ENCODE measurements at places on chromosomes 16 and 17.

DNA sequence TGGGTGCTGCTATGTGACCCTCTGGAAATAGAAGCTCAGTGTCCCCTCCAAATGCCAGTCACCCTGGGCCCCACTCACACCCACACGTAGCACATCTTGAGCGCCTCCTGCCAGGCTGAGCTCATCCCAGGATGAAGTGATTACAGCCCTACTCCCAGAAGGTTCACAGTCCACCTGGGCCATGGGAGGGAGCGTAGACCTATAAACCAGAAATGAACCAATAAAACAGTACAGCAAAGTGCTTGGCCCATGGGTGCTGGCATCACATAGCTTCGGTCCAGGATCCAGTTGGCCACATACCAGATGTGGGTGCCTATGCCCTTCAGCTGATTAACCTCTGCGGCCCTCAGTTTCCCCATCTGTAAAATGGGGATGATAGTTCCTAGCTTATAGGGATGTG, 2.2 kb upstream of the BICDL2 start:
- DNase-seq: no peak

DNA sequence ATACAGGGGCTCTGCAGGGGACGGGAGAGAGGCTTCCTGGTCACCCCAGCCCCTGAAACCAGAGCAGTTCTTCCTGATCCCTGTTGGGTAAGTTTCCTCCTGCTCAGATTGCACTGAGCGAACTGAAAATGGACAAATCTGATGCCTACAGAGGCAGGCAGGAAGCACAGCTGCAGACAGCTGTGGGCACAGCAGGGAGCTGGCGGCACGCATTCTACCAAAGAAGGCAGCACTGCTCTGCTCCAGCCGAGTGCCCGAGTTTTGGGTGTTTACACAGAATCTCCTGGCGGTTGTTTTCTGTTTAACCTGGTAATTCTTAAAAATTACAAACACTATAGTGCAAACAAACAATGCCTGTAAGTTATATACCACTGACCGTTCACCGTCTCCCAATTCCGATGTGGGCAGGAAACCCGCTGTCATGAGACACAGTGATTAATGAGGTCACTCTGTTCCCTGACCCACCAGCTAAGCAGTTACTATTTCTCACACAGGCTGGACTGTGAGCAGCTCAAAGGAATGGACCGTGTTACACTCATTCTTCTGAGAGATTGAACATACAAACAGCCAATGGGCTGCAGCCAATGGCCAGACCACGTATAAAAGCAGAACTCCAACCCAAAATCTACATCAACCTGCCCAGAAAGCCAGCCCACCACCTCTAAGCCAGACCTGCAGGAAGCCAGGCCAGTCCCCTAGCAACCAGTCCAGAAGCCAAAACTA, 25.5 kb downstream of the NSMCE1 start:
- no peak for DNase-seq

DNA sequence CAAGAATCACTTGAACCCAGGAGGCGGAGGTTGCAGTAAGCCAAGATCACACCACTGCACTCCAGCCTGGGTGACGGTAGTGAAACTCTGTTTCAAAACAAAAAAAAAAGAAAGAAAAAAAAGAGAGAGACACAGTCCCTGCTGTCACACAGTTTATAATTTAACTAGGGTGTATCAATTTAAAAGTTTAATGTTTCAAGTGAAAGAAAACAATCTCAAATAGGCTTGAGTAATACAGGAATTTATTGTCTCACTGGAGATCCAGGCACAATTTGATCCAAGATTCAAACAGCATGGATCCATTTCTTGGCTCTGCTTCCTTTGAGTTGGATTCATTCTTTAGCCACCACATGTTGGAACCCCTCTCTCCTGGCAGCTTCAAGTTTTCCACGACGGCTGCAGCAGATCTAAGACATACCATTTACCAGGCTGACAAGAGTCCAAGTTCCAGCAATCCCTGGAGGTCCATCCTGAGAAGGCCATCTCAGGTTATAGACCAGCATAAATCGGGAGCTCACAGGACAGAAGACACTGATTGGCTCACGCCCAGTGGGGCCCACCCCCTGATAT, 97.5 kb downstream of the YPEL2 start:
- no peak for DNase-seq

DNA sequence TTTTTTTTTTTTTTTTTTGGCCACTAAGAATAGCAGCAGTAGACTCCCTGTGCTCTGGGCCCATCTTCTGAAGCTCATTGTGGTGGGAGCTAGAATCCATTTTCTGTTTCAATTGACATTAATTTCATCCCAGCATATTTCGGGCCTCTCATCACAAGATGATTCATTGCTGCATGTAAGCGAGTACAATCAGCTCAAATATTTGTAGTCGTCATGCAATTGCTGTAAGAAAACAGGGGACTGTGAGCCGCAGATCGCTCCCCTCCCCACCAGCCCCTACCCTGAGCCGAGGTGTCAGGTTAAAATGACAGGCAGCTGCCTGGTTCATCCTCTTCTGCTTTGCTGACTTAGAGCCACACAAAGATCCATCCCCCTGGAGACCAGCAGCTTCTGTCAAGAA, 358.8 kb upstream of the CDH5 start:
- no peak for DNase-seq

- peak; percentile 41 for DNase-seq
Measured at GRCh38 chr17:44919885-44920564, 4.7 kb upstream of the GFAP start.

DNA sequence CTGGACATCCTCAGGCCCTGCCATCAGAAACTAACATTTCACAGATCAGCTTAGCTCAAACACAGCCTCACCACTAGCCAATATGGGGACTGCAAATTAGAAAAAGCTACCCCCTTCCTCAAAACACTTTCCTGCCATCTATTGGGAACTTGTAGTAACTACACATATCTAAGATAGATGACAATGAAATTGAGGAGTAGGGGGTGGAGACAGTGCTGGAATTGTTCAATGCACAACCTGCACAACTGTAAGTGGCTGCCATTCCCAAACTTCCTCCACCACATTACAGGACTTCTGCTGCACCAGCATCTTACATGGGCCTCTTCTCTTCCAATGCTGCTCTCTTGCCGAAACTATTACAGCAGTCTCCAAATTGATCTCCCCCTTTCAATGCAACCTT, 21.9 kb downstream of the AIPL1 start:
- no peak for DNase-seq

GRCh38 chr17:81556175-81556691, 4.1 kb upstream of the FAAP100 start:
- no peak for DNase-seq

- no peak for DNase-seq
Measured at GRCh38 chr16:3256146-3256865, at the start of gene MEFV. Gene MEFV, minus strand, starts transcription at chr16:3256633. Its CDS starts 46 bp downstream, at chr16:3256587.

DNA sequence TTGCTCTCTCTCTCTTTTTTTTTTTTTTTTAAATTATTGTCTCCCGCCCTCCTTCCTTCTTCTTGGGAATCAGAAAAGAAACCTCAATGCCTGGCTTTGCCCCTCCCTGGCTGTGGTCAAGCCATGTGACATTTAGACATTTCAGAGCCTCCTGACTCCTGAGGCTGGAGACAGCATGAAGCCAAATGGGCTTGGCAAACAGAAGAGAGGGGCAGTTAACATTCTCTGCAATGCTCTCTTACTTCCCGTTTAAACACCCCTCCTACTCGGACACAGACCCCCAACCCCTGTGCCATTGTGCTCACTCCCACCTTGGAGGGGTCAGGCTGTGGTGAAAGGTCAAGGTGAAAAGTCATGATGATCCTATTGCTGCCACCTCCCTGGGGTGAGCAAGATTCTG, 14.7 kb upstream of the MEOX1 start:
- DNase-seq: no peak

DNA sequence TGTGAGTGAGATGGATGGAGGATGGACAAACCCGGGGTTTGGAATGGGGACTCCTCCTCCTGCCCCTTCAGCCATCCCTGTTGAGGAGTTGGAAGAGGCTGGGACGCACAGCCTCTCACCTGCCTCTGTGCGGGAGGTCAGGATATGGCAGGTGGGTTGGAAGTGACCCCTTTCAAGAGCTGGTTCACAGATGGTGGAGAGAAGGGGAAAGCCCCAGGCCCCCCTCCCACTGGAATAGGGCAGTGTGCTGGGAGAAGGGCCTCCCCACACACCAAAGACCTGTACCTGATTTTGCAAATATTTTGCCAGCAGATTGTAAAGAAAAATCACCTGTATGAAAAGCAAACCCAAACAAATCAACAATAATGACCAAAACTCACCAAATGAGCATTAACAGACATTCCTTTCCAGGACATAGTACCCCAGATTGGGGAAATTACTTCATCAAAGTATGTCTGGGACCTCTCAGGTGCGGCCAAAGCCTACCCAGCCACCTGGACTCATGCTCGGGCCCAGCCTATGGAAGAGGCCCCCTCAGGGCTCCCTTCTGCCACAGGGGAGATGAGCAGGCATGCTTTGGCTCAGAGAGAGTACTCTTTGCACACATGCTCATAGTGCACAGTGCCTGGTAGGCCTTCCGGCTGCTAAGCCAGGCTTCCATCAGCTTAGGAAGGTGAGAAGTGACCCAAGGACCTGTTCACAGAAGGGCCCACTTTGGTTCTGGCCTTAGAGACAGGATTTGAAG, 7.8 kb downstream of the SLC47A2 start:
- DNase-seq: no peak

- DNase-seq: no peak
Measured at GRCh38 chr17:77097631-77098180, 43.1 kb upstream of the SEC14L1 start.

GRCh38 chr17:58331815-58332777, 3.5 kb upstream of the TSPOAP1 start:
- DNase-seq: peak; percentile 93

DNA sequence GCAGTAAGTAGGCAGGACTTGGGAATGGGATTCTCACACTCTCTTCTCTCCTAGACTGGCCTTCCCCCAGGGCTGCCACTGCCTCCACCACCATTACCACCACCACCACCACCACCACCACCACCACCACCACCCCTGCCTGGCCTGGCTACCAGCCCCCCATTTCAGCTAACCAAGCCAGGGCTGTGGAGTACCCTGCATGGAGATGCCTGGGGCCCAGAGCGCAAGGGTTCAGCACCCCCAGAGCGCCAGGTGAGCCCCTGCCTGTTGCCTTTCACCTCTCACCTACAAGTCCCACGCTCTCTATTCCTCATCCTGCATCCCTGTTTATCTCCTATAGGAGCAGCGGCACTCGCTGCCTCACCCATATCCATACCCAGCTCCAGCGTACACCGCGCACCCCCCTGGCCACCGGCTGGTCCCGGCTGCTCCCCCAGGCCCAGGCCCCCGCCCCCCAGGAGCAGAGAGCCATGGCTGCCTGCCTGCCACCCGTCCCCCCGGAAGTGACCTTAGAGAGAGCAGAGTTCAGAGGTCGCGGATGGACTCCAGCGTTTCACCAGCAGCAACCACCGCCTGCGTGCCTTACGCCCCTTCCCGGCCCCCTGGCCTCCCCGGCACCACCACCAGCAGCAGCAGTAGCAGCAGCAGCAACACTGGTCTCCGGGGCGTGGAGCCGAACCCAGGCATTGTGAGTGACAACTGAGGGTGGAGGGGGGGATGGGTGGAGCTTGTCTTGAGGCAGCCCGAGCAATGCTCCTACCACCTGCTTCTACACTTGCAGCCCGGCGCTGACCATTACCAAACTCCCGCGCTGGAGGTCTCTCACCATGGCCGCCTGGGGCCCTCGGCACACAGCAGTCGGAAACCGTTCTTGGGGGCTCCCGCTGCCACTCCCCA, 7.9 kb upstream of the TMEM88 start:
- no peak for DNase-seq

DNA sequence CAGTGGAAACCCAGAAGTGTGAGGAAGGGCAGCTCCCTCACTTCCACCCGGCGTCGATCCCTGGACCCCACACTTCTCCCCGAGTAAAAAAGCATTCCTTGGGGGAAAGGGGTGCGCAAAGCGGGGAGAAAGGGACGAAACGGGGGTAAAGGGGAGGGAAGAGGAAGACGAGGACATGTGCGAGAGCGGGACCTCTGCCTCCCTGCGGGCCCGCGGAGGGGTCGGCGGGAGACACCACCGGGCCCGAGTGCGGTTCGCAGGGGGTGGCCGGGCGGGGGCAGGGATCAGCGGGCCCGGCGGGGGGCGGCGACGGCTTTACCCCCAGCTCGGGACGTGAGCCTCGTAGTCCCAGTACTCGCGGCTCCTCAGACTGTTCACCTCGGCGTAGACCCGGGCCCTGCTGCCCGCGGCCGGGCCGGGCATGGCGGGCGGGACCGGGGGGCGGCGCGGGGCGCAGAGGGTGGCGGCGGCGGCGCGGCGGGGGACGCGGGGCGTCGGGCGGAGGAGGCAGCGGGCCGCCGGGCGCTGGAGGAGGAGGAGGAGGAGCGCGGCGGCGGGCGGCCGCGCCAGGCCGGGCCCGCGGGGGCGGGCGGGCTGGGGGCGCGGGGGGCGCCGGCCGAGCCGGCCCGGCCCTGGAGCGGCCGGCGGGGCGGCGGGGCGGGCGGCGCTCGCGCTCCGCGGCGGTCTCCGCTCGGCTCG, 443 bp downstream of the CSNK2A2 start:
- DNase-seq: no peak

- no peak for DNase-seq
Measured at GRCh38 chr17:72346306-72346705, 225.5 kb downstream of the SOX9 start.

GRCh38 chr17:40348562-40349476, 15.7 kb downstream of the GJD3 start:
- DNase-seq: no peak
